ENCODE measurements at places on chromosomes 7 and 10.

DNA sequence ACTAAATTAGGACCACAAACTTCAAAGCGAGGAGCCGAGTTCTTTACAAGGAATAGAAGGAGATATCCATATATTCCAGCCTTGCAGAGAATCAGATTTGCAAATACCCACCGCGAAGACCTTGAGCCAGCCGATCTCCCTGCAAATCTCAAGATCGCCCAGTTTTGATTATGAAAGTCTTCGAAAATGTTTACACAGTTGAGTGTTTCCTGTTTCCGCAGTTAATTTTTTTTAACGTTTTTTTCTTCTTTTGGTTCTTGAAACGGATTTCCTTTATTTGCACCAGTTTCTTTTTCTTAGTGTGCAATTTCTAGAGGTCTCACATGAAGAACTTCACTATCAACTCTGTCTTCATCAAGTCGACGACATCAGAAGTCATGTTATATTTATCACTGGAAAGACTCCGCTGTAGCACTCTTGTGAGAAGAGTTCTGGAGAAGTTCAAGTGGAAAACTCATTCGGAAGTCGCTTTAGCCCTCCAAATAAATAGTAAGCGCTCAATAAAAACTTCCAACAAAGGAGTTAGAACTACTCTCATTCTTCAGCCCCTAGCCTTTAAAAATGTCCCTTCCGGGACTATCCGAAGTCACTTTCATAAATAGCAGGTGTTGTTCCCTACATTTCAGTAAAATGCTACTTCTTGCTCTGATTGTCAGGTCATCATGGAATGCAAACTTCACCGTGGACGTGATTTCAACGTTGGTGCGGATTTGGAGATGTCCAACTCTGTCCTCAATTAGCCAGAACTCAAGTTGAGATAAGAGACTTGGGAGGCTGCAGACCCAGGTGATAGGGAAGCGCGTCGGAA lies 11.9 kb upstream of the SPAG6 start:
- DNase-seq = no peak

GRCh38 chr7:121002757-121003200 lies 14.3 kb downstream of the CPED1 start:
- no peak for DNase-seq

DNA sequence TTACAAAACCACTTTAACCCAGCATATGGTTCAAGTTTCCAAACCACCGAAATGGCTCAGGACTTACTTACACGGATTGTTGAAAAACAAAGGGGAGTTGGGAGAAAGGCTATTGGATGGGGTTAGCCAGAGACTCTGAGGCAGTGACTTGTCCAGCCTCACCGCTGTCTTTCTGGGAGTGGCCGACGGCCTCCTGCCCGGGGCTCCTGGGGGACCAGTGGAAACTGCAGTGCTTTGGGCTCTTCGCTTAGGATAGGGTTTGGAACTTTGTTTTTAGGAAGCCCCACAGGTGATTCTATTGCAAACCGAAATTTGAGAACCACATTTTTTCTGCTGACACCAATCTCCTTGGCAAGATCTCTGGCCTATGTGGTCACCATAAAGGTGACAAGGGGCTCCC lies 38.1 kb upstream of the R3HCC1L start:
- DNase-seq = no peak

GRCh38 chr10:130215151-130215930 lies 79.2 kb downstream of the GLRX3 start:
- DNase-seq = no peak

DNA sequence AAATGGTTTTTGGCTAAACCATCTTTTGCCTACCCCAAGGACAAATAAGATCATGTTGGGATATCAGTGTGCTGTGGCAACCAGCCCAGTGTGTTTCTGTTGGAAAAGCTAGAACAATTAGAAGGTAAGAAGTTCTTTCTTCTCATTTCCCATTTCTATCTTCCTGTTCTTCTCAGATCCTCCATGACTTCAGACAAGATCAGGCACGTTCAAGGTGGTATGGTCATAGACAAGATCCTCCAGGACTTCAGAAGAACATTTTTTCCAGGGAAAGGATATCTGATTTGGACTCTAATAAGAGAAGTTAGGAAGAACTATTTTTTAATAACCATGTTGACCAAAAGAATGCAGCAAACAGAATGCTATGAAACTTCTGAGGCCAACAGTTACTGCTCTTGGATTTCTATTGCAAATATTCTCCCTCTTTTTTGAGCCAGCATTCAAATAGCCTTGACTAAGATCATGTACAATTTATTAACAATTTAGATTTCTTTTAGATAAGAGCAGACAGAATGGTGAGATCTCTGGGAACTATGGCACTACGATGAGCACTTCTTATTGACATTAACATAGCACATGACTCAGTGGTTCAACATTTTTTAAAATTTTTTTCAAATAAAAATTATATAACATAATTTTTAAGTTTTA lies 15.9 kb downstream of the HYCC1 start:
- DNase-seq = no peak

DNA sequence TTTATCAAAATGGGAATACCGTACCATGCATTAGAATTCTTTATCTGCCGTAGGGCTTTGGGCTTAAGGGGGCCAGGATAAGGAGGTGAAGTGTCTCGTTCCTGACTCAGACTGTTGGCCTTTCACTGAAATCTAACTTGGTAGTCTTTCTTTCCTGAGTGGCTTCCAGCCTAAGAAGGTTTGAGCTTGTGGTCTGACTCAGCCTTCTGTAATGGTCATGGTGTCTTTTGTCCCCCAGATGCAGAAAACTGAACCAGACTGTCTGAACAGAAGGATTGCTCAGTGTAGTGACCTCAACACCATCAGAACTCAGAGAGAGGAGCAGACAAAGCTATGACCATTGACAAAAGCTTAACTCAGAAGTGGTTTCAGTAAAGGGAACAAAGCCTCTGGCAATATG lies 39.5 kb downstream of the WNT2 start:
- DNase-seq = no peak
